Stimulated activated CD8-positive, alpha-beta memory T cell treated with anti-CD3 and anti-CD28 coated beads, Interleukin-15, amount 100 ng/mL, for 48 hours (primary cell): ENCODE measurements at places on chromosomes 1 and 21.

- DNase-seq: no peak
Measured at GRCh38 chr21:39319251-39319756, 5.9 kb upstream of the BRWD1 start.

DNA sequence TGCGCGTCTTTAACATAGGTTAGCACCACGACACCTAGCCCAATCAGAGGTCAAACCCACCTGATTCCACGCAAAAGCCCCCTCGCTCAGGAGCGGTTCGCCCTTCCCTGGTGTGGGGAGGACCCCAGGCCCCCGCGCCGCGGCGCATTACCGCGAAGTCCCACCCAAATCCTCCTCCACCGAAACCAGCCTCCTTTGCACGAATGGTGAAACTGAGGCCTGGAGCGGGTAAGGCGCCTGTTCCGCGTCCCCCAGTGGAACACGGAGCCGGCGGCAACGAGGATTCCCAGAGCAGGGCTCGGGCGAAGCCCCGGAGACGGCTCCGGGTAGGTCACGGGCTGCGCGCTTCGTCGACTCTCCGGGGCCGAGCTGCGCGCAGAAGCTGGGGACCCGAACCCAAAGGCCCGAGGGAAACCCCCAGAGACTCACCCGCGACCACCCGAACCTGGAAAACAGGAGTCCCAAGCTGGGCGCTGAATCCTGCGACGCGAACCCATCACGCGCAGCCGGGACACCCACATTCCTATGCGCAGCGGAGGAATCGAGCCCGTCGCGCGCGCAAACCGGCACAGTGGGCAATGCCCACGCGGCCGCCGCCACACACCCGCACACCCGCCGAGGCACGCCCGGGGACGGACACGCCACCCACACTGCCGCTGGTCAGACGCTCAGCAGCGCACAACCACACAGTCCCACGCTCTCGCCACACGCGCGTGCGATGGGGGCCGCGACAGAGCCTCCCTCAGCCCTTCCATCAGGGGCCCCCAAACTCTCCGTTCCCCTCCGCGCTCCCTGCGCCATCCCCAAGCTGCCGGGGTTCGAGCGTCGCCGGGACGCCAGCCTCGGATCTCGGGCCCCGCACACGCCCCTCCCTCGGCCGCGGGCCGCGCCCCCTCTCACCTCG, 507 bp downstream of the GLIS1 start:
- DNase-seq: no peak

DNA sequence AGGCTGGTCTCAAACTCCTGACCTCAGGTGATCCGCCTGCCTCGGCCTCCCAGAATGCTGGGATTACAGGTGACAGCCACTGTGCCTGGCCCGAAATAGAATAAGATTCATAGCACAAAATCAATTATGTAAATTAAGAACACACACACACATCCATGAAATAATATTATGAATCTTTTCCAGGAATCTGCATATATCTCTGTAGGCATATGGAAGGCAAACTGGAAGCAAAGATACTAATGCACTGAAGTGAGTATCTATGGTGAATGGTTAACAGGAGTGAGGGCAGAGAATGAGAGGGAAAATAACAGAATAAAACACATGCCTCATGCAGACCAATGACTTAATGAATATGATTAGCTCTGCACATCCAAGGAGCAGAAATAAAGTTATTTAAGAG, 61.6 kb upstream of the ATP2B4 start:
- DNase-seq: no peak

- no peak for DNase-seq
Measured at GRCh38 chr1:115530407-115530806, 111.4 kb upstream of the VANGL1 start.

DNA sequence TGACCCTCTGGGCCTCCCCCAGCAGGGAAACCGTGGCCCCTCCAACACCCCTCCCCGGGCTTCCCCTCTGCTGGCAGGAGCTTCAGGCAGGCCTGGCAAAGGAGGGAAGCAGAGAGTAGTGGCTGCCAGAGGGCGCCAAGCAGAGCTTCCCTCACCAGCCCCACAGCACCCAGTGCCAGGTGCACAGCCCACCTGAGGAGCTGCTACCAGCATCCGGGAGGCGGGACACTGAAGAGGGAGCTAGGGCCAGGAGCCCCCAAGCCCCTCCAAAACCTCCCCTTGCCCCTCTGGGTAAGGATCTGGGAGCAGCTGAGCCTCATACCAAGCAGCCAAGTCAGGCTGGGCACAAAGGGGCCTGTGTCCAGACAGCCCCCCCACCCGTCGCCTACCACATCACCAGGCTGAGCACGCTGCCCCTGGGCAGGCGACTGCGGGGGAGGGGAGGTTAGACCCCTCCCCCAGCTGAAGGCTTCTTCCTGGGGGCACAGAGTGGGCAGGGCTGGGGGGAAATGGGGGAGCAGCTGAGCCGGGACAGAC, 19.6 kb downstream of the CCDC24 start:
- DNase-seq: no peak

DNA sequence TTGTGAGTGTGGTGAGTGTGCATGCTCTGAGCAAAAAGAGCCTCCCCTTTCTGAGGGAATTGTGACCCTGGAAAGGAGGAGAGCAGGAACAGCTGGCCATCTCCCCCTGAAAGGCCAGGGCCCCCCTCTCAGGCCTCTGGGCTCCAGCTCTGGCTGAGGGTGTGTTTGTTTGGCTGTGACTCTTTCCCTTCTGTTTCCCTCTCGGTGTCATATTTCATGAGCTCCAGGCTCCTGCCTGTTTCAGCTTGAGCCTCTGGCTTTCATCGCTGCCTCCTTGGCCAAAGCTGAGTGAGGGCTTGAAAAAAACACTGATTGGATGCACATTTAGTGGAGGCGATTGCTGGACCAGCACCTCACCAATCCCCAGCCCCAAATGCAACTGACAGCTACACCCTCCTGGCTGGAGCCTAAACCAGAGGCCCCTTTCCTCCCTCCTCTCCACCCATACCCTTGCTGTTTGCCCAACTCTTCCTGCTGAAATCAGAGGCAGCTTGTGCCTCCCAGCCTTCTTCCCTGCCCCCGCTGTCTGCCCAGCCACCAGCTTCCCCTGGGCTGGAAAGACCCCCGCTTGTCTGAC, 64.1 kb downstream of the DDR2 start:
- DNase-seq: no peak

GRCh38 chr21:29555601-29556000, 256.9 kb downstream of the BACH1 start:
- no peak for DNase-seq

DNA sequence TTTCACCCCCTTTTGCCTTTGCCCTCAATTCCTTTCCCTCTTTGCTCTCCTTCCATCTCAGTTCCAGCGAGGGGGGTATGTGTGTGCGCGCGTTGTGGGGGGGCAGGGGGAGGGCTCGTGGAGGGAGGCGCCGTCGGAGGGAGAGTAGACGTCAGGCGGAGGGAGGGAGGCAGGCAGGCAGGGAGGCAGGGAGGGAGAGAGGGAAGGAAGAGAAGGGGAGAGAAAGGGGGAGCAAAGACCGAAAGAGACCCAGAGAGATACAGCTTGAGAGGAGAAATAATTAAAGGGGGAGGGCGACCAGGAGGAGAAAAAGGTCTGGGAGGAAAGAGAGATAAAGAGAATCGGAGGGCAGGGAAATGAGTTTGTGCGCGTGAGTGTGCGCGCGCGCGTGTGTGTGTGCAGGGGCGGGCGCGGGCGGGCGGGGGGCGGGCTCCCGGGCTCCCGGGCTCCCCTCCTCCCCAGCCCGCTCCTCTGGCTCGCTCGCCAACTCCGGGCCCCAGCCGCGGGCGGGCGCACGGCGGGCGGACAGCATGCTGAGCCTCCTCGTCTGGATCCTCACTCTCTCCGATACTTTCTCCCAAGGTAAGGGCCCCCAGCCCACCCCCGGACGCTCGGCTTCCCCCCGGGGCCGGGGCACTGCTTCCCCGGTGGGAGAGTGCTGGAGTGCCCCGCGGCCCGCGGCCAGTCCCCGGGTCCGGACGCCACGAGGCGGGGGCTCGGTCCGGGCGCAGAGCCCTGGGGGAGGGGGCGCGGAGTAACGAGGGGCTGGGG, at the start of gene KIRREL1:
Gene KIRREL1 (plus strand): TSS at position 499 of the 771 bp plus-strand sequence. CDS start 32 bp downstream, at position 531.
- no peak for DNase-seq

DNA sequence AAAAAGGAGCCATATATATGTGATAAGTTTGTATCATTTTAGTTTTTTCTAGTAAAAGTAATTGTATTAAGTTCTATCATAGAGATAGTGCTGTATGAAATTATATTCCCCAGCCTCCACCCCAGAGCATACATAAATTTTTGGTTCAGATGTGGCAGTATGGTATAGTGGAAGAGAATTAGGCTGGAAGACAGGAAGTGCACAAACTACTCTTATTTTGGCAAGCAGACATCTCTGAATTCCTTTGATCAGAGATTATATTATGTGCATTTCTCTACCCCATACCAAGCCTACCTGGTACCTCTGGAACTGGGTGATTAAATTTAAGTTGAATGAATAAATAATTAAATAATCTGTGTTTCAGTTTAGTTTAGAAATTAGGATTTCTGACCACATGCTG, 55.9 kb downstream of the FNBP1L start:
- DNase-seq: no peak

- DNase-seq: no peak
Measured at GRCh38 chr1:40224040-40224439, 23.7 kb upstream of the TMCO2 start.
